ENCODE measurements at places on chromosomes 1 and 21. TPM values are rescaled to one million over a fixed set of nuclear protein-coding genes. Genes with fewer than 3 reads are reported as not detected.

Gene WLS
- total RNA-seq = 128 TPM

Gene KCNQ4
- total RNA-seq = 0.63 TPM

Gene SLC2A1
- total RNA-seq = 143 TPM

Gene TTC34
- total RNA-seq = 3.3 TPM

Gene TMIGD3
- total RNA-seq = 3.9 TPM

Gene MAP10
- 3.0 TPM for total RNA-seq

Gene MIB2
- total RNA-seq = 60.0 TPM

Gene CDC42
- 231 TPM for total RNA-seq

Gene IL12RB2
- total RNA-seq = 0.40 TPM

Gene OR6N1
- total RNA-seq = not detected

Gene RUNX3
- 1.7 TPM for total RNA-seq

Gene PGLYRP4
- 1.0 TPM for total RNA-seq

Data from lung (tissue), 17 donors.